ENCODE measurements at places on chromosomes 1 and 21.
A peak's percentile ranks its signal among the peaks of the same experiment; 100 is the strongest.

GRCh38 chr1:20696397-20697333 is 21.1 kb downstream of the KIF17 start:
- DNase-seq, result peak; percentile 93

GRCh38 chr1:156498432-156499193 is 2.0 kb downstream of the MEF2D start:
- DNase-seq, result no peak

DNA sequence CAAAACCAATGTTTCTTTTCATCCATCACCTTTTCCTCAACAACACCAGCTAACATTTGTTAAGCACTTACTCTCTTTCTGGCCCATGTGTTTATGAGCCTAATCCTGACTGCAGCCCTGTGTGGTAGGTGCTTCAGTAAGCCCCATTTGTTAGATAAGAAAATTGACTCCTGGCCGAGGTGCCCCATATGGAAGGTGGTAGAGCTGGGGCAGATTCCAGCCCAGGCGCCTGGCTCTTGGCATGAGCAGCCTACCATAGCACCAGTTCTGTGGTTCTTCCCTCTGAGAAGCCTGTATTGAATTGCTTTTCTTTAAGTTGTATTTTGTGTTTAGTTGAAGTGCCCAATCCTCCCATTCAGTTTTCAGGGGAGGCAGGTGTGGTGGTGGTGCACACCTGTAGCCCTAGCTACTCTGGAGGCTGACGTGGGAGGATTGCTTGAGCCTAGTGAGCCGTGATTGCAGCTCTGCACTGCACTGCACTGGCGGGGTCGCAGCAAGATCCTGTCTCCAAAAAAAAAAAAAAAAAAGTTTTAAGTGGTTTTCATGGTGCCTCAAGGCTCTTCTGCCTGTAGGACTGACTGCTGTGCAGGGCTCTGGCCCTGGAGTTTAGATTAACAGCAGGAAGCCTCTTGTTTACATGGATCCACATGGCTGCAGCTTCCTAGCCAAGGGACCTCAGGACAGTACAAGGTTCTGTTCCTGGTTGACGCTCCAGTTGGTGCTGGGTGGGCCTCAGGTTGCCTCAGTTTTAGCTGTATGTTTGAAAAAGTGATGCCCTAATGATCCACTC is 125.9 kb downstream of the MRPS6 start:
- no peak for DNase-seq

DNA sequence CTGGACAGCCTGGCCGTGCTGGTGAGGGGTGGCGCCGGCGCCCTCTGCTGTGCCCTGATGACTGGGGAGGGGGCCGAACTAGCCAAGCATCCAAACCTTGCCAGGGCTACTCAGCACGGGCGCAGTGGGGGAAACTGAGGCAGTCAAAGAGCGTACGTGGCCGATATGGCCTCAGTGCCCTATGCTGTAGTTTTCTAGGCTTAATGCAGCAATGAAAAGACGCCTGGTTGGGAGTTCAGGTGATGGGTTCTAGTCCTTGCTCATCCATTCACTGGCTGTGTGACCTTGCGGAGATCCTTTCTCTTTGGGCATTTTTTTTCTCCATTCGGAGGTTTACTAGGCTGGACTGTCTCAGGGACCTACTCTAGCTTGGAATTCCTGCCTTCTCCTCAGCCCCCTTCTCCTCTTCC is 822 bp downstream of the MTX1 start:
- DNase-seq, result no peak

DNA sequence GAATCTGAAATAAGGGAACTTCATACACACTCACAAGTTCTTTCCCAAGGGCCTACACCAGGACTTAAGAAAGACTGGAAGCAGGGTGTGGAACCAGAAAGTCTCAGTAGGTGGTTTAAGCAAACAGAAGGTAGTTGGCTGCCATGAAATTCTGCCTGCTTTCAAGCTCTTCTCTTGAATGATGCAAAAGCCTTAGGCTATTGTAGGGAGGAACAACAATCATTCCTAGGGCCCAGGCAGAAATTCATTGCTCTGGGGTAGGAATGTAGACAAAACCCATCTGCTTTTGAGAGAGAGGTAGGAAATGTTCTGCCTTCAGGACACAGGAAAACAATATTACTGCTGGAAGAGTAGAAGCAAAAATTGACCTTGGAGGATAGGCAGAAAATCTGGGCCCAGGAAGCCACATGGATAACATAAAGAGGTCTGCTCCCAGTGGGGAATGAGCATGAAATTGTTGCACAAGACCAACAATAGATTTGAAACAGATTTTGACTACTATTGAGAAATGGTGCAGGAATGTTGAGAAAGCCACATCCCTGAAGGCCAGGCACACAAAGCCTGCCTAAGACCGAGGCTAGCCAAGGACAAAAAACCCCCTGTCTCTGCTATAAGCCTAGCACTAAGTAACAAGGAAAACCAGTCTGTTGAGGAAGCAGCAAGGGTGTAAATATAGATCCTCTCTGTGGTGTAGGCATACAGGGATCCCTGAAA is 22.7 kb upstream of the SFT2D2 start:
- peak; percentile 95 for DNase-seq

DNA sequence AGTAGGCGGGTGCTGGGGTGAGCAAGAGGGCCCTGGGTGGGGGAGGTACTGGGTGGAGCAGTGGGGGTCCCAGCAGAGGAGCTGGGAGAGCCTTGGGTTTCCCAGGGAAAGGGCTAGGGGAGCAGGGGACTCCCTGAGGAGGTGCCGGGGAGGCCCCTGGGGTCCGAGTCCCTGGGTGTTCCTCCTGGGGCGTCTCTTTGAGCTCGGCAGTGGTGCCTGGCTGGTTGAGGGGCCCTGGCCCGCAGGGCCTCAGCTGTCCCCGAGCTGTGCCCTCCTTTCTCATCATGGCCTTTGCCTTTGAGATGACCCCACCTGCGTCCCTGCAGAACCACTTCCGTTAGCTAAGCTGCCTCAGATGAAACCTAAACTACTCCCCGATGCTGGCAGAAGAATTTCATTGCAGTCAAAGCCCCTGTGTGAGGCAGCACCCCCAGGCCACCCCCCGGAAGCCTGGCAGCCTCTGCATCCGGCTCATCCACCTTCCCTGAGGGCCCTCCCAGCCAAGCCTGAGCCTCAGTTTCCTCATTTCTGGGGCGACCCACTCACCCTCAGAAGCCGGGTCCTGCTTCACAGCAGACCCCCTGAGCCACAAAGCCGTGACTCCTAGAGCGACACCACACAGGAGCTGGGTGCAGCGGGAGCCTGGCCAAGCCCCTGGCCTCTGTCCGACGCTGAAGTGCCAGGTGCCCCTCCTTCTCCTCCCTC is 43.5 kb upstream of the TRAPPC10 start:
- no peak for DNase-seq

DNA sequence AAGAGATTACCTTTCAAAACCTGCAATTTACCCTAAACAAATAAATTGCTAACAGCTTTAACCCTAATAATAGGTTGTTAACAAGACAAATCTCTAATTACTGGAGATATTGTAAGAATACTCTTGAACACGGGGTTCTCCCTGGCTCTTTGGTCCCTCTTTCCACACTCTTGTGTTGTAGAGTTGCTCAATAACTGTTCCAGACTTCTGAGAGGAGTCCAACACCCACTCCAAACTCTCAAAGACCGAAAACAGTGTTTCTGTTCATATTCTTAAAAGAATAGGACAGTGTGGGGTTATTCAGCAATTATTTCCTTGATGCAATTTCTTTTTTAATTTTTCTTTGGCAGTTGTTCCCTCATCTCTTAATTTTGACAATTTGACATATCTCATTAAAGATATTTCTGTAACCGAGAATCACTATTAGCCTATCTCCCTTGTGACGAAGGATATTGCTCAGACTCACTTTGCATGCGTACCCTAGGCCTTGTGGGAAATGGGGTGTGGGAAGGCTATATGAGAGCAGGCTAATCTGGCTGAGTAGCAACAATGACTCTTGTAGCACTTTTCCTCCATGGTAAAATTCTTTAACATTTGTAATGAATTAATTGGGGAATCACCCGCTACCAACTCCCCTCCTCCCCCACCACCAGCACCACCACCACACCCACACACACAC is 90.7 kb downstream of the SLC25A24 start:
- no peak for DNase-seq

DNA sequence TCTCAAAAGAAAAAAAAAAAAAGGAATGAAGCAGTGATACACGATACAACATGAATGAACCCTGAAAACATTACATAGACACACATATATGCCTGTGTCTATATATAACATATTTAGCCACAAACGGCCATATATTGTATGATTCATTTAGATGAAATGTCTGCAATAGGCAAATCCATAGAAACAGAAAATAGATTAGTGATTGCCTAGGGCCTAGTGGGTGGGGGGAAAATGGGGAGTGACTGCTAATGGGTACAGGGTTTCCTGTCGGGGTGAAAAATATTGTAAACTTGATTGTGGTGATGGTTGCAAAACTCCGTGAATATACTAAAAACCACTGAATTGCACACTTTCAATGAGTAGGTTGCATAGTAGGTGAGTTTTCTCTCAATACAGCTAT is 6.0 kb upstream of the H6PD start:
- DNase-seq, result no peak

GRCh38 chr1:235631816-235632215 is 17.8 kb downstream of the GNG4 start:
- no peak for DNase-seq

DNA sequence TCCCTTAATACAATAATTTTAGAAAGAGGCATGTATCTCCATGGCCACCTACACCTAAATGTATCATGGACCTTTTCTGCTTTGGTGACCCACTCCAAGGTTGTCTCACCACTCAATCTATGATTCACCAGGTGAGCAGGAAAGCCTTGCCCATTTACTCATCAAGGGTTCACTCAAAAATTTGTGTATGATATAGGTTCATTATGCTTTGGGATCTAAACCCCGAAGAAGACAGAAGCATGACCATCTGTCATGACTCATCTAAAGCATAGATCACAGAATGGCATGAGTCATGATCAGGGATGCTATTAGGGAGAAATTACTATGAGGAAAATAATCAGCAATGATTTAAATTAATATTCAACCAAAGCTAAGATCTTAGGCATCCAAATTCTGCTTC is 38.5 kb downstream of the PYHIN1 start:
- no peak for DNase-seq

DNA sequence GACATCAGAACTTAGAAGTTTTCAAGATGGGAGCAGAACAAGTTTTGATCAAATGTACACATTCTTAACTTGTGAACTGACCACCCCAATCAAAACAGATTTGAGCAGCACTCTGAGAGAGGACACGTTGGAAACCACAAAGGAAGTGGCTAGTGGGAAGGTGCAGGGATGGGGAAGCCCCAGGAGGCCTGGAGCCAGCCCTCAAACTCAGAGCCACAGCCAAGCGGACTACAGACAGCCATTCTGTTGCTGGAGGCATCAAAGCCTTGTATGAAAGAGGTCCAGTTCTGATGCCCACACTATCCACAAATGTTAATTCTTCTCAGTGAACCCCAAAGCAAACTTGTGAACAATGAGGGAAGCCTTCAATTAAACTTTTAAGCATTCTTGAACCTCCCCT is 143.6 kb upstream of the RAB4A start:
- no peak for DNase-seq

DNA sequence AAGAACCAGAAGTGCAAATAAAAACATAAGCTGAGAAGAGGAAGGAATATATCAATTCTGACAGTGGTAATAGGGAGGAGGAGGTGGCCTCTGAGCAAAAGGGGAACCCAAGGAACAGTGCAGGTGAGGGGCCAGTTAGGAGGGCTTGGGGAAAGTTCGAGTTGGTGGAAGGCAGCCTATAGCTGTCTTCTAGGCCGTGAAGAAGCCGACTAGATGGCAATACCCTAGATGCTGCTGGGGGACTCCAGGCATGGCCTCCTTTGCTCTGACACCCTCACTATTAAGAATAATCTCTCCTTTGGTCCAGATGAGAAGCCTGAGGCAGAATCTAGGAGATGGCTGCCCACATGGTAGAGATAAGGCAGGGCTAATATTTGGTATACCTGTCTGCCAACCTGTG is 351.1 kb upstream of the PLXNA2 start:
- no peak for DNase-seq

DNA sequence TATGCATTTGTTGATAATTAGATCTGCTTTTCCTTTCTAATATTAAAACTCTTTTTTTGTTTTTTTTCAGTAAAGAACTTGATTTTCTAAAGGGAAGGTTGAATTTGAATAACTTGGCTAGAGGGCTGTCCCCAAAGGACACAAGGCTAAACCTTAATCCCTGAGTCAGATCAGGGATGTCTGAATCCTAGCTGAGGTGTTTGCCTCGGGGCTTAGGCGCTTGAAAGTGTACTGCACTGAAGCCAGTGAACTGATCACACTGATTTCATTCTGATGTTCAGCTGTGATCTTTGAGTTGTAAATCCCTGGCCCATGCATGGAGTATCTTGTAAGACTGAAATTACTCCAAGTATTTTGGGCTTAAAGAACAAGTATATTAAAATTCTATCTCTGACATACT is 42.8 kb downstream of the MTR start:
- no peak for DNase-seq

- no peak for DNase-seq
Measured at GRCh38 chr1:13760921-13761320, 60.9 kb downstream of the PRDM2 start.

- DNase-seq, result no peak
Measured at GRCh38 chr1:21672478-21673276, 3.5 kb upstream of the RAP1GAP start.

DNA sequence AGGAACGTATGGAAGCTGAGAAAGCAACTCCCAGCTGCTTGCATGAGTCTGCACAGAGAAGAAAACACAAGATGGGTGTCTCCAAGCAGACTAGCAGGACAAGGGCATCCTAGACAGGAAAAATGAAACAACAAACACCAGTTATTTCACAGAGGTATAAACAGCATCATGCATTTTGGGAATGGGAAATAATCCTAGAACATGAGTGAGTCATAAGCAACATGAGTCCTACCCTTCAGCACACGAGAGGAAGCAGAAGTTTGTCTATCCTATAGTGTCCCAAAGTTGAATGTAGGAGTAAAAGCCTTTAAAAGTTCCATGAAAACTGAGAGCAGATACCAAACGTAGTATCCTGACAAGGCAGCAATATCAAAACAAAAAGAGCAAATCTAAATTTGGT is 11.3 kb upstream of the FRRS1 start:
- no peak for DNase-seq

DNA sequence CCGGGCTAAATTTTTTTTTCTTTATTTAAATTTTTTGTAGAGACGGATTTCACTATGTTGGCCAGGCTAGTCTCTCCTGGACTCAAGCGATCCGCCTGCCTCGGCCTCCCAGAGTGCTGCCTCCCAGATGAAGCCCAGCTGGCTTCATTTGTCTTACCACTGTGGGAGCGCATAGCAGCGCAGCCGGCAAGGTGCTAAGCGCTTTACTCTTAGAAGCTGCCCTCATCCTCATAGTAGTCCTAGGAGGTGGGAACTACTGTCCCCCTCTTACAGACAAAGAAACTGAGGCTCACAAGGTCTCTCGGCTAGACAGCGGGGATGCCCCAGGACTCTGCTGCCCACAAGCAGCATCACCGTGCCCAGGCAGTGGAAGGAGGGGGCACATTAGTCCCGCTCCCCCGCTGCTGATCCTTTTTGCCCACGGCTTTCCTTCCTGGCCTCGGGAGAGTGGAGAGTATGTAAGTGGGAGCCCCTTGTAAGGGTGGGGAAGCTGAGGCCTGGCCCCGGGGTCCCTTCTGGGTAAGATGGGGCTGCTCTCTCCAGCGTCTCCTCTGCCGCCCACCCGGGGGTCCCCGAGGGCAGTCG is 726 bp downstream of the TMEM54 start:
- DNase-seq, result no peak
